ENCODE measurements at places on chromosomes 11 and 22.

DNA sequence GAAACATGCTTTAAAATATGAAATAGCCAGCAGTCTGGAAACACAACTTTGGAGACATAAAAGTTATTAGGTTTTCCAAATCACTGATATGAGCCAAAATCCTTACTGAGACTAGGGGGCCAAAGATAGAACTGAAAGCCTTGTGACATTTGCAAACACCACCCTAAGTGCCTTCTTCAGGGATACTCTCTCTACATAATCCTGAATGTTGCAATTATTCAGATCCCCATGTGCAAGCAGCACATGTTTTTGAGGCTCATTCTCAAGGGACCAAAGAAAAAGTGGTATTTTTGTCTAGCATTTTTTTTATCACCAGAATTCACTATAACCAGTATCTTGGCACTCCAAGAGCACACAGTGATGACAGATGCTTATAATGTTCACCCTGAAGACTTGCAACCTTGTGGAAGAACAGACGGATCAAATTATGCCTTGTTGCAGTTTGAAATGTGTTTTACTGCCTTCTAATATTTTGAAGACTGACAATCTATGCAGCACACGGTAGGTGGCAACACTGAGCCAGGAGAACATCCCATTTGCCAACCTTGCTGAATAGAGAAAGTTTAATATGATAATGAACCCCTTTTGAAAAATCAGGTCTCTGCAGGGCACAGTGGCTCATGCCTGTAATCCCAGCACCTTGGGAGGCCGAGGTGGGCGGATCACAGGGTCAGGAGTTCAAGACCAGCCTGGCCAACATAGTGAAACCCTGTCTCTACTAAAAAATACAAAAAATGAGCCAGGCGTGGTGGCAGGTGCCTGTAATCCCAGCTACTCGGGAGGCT, 78.5 kb downstream of the PLEKHA7 start:
- DNase-seq, result no peak

GRCh38 chr11:122340607-122341290, 224.7 kb upstream of the BLID start:
- DNase-seq, result no peak

- peak; percentile 51 for DNase-seq
Measured at GRCh38 chr11:119356349-119357031, 10.0 kb upstream of the MFRP start.

GRCh38 chr22:20606041-20606783, 98.8 kb downstream of the MED15 start:
- peak; percentile 44 for DNase-seq

DNA sequence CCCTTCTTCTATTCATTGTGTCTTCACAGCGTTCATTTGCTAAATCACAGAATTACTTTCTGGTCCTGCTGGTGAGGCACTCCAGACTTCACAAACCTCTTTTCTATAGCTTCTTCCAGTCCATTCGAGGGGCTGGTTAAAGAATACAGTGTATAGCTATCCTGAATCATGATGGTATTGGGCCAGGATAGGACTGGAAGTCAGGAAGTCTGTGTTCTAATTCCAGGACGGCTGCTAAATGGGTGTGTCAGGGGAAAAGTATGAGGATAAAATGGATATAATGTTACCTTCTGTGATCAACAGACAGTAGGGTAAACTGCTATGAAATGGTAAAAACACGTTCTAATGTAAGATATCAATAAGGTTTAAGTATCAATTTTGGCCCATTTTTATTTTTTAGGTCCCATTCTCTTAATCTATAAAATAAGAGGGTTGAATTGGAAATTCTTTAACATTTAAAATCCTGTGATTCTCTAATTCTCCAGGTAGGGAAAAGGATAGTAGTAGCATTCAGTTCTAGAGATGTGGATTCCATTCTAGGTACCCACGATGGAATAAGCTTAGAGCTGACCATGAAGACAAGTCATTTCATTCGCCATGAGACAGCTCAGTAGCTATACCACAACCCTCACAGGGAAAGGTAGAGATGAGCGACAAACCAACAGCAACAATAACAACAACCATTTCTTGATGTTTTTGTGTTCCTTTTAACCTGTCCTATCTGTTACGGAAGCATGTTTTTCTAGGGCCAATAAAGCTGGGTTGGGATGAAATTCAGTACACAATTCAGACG, 96.1 kb downstream of the SLC1A2 start:
- no peak for DNase-seq

GRCh38 chr11:48305923-48306322, at the start of gene OR4S1:
OR4S1 (plus strand) TSS chr11:48306223; CDS start chr11:48306223, 0 bp downstream.
- DNase-seq, result no peak

GRCh38 chr11:31810779-31811647, at the start of gene PAX6:
PAX6 (minus strand) TSS chr11:31811322; CDS start chr11:31806411, 4,911 bp downstream.
- DNase-seq, result no peak

- DNase-seq, result no peak
Measured at GRCh38 chr11:117171404-117172061, 7.0 kb upstream of the SIDT2 start.

DNA sequence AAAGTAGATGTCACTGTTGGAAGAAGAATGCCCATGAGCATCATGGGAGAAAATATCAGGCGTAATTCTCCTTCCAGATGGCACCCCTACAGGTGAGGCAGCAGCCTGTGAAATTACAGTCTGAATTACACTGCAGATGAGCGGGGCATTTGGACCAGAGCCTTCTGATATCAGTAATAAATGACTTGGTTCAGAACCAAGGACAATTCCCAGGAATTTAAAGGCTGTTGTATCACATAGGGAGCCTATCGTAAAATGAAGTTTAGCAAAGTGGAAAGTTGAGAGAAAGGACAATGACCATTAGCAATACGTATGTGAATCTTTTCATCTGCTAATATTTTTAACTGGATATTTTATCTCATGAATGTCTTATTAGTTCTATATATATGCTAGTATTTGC, 61.3 kb downstream of the PRMT3 start:
- DNase-seq, result no peak

GRCh38 chr22:21674638-21675245, 8.9 kb downstream of the PPIL2 start:
- DNase-seq, result no peak

DNA sequence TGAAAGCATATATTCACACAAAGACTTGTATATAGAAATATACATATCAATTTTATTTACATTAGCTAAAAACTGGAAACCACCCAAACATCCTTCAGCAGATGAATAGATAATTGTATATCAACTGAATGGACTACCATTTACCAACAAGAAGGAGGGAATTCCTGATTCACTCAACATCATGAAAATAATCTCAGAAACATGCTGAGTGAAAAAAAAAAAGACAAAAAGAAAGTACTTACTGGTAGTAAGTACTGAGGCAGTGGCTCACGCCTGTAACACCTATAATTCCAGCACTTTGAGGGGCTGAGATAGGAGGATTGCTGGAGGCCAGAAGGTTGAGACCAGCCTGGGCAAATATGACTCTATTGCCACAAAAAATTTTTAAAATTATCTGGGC, 7.4 kb upstream of the IPO7 start:
- DNase-seq, result no peak

DNA sequence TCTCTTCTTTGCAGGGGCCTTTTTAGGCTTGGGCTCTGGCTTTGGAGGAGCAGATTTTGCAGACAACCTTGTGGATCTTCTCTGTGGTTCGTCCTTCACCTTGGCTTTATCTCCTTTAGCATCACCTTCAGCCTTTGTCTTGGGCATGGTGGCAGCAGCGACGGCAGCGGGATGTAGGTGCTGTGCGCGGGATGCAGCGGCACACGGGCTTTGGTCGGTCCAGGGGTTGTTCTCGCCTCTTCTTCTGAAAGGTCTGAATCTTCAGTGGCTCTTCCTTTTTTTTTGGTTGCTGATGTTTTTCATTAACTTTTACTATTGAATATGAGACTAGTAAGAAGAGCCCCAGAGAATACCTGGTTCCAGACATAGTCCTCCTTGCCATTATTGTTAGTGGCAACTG, 10.0 kb downstream of the MEI1 start:
- no peak for DNase-seq

GRCh38 chr22:21045585-21046294, at the start of gene LRRC74B:
LRRC74B (plus strand) TSS chr22:21045946; CDS start chr22:21045987, 41 bp downstream.
- DNase-seq, result peak; percentile 56

DNA sequence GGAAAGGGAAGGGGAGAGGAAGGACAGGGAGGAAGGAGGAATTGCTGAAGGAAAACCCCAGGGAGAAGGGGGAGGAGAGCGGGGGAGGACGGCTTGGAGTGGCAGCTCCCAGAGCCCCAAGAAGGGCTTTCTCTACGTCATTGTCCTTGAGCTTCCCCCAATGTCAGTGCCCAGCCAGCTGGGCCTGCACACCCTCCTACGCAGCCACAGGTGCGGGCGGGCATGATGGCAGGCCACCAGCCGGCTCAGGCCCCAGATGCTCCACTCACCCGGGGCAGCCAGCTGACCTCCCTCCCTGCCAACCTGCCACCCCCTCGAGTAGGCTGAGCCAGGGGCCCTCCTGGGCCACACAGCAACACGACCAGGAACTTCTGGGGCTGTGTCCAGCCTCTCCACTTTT, 11.2 kb downstream of the SYT7 start:
- no peak for DNase-seq
